ENCODE measurements at places on chromosomes 11 and 22.

- DNase-seq, result no peak
Observed at GRCh38 chr11:57977709-57978108, 46.0 kb upstream of the OR9Q1 start.

GRCh38 chr11:125956391-125957134, 10.7 kb downstream of the VSIG10L2 start:
- no peak for DNase-seq

DNA sequence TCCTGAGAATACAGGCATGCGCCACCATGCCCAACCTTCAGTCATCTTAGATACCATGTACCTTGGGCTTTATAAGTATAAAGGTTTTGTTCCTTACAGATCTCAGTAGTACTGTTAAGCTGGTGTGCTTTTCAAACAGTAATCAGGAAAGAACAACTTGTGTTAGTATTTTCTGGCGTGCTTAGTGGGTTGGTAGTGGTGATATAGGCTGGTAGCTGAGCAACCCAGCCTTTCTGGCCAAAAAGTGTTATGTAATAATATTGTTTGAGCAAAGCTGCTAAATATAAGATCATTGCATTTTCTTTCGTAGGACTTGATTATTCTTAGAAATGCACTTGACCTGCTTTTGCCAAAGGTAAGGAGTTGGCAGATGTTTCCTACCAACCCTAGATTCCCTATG, 6.5 kb downstream of the ADSL start:
- no peak for DNase-seq

GRCh38 chr11:69040581-69041260, 8.0 kb upstream of the TPCN2 start:
- DNase-seq, result peak; percentile 60

DNA sequence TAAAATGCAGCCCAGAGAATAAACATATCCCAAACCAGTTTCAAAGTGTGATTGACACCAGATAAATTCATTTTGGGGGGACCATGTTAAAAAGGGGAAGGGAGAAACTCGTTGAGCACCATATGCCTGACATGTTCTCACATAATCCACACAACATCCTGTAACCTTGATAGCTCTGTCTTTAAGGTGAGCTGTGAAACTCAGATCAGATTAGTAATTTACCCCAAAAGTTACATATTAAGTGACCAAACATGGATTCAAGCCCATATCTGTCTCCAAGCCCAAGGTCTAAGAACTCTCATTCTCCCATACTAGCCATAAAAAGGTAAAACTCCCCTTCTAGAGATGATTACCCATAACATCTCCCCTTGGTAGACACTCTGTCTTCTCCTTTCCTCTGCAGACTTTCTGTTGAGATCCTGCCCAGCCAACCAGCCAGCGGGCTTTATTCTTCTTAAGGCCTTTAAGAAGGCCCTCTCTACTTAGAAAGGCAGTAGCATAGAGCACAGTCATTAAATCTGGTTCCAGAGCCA, 150.7 kb downstream of the CCDC34 start:
- DNase-seq, result no peak

GRCh38 chr11:70548976-70549375, 150.6 kb downstream of the CTTN start:
- no peak for DNase-seq

- no peak for DNase-seq
Observed at GRCh38 chr22:30333707-30334087, 7.0 kb upstream of the TBC1D10A start.

GRCh38 chr11:86888164-86889000, 66.8 kb downstream of the FZD4 start:
- DNase-seq, result peak; percentile 17

GRCh38 chr22:36326178-36327161, 61.3 kb downstream of the MYH9 start:
- DNase-seq, result no peak

GRCh38 chr11:42571878-42572610, 739.8 kb upstream of the API5 start:
- no peak for DNase-seq

DNA sequence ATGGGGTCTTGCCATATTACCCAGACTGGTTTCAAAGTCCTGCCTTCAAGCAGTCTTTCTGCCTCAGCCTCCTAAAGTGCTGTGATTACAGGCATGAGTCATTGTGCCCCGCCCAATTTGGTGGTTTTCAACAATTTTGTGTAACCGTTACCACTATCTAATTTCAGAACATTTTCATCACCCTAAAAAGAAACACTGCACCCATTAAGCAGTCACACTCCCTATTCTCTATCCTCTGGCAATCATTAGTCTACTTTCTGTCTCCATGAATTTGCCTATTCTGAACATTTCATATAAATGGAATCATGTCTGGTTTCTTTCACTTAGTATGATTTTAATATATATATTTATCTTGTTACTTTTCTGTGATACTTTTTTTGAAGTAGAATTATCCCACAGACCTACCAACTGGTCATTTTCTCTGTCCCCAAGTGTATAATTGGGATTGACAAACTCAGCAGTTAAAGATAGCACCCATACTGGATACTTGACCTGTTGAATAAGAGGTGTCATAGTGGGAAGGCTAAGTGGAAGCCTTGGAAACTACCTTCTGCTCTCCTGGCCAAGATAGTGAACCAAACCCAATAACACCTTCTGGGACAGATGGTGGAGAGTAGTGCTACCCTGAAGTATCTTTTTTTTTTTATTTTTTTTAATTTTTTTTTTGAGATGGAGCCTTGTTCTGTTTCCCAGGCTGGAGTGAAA, 64.8 kb downstream of the STIM1 start:
- no peak for DNase-seq

DNA sequence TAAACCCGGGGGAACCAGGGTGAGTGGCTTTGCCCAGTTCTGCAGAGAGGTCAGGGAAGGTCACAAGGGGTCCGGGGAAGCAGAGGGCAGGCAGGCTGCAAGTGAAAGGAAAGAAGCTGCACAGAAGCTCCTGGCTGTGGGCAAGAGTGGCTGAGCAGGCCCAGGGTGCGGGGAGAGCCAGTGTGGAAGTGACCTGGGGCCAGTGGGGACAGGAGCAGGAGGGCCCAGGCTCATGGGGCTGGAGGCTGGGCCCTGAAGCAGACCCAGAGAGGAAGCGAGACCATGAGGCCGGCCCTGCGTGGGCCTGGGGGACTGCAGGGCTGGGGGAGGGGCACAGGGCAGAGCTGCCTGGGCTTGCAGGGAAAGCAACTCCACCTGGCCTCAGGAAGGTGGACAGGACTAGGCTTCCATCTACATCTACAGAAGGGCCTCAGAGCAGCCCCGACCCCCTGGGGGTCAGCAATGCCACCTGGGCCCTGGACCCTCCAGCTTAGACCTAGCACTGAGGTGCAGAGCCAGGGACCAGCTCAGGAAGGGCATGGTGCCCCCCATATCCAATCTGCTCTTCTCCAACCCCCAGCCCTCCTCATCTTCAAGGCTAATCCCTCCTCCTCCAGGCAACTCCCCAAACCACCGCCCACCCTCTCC, 11.6 kb downstream of the IGF2 start:
- DNase-seq, result no peak

DNA sequence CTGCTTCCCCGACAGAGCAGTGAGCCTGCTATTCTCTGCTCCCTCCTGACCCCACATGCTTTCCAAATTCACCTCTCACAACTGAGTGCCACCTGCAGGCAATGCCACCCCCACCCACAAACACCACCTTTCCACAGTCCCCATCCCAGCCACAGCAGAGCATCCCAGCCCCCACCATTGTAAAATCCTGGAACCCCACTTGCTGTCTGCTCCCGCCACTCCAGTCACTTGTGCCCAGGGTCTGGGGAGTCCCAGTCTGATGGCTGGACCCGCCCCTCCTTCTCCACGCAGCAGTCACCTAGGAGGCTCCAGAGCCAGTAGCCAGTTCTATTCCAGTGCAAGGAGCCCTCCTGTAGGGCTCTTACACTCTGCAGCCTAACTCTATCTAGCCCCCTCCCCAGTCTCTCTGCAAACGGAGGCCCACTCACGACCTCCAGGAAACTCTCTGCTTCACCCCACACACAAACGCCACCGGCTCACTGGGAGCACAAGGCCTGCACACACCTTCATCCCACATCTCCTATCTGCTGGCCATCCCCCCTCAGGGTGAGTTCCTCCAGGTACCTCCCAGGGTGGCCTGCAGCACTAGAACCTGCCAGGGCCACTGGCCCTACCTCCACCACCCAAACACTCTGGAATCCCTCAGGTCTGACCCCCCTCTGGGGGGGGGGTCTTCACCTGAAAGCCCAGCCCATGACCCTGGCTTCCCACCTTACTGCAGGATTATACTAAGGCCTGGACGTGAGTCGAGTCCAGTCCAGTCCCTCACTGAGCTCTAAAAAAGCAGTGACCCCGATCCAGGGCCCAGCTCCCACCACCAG, 1.4 kb downstream of the GNB1L start:
- DNase-seq, result no peak

Measured in retinal pigment epithelial cell (primary cell).